ENCODE measurements at places on chromosomes 12 and 14. TPM values are rescaled to one million over a fixed set of nuclear protein-coding genes. Genes with fewer than 3 reads are reported as not detected.
A peak's percentile ranks its signal among the peaks of the same experiment; 100 is the strongest.

GRCh38 chr14:45084946-45085346 lies 1.0 kb downstream of the PRPF39 start:
- no peaks in the 10 kb centered on the region for H3K36me3 ChIP-seq
- H3K4me3 ChIP-seq = peak overlapping the region; percentile 99
- DNase-seq = no peak
- peaks cover 14% of the 10 kb centered on the region for H3K4me1 ChIP-seq

DNA sequence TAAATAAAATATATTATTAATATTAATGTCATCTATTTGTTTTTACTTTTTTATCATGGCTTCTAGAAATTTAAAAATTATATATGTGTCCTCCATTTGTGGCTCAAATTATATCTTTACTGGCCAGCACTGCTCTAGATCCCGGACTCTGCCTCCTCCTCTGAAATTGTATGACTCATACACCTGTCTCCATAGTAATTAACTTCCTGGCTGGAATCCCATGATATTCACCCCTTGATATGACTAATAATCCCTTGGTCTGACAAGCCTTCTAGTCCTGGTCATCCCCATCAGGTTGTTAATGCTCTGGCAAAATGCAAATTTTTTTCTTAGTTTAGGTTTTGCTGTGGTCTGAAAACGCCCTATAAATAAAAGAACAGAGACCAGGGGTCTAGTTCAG lies 116.2 kb downstream of the BMP4 start:
- H3K27ac ChIP-seq = no peak overlapping the region
- no peak for DNase-seq
- H3K4me3 ChIP-seq = no peak overlapping the region
- H3K27me3 ChIP-seq = no peaks in the 10 kb centered on the region
- H3K4me1 ChIP-seq = no peaks in the 10 kb centered on the region

DNA sequence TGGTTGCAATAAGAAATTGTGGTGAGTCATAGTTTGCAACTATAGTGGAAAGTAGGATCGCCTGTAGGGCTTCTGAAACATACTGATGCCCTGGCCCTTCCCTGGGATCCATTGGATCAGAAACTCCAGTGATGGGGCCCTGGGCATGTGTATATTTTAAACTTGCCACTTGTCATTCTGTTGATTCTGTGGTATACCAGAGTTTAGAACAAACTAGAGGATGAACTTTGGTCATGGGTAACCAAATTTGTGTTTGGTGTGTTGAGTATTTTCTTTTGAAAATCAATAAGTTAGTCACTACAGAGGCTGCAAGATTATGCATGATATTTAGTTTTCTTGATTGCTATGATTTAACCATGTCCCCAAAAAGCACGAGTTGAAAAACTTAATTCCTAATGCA lies 142.2 kb downstream of the SLC15A5 start:
- H3K4me3 ChIP-seq = no peak overlapping the region
- DNase-seq = no peak
- no peaks in the 10 kb centered on the region for H3K36me3 ChIP-seq
- H3K4me1 ChIP-seq = no peaks in the 10 kb centered on the region

DNA sequence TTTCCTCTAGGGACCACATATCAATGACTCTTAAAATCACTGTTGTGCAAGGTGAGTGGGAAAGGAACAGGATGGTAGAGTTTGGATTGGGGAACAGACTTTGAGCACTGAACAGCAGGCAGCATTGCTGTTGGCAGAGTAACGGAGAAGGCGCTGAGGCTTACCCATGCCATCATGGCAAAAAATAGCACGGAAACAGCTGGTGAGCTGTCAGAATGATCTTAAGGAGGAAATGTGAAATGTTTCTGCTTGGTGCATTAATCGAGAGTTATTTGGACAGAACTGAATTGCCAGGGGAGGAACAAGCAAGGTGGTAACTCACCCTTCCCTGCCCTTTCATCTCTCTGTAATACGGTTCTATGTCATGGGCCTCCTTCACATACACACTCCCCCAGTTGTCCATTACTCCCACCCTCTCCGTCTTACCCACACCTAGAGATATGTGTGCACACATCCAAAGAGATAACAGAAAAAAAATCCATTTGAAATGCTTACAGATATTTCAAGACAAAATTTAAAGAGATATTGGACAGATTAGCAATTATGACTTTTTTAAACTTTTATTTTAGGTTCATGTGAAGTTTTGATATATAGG lies 572.5 kb downstream of the DIO2 start:
- DNase-seq = no peak
- H3K36me3 ChIP-seq = no peaks in the 10 kb centered on the region
- H3K27ac ChIP-seq = no peak overlapping the region
- H3K4me1 ChIP-seq = no peaks in the 10 kb centered on the region
- no peak overlapping the region for H3K4me3 ChIP-seq

DNA sequence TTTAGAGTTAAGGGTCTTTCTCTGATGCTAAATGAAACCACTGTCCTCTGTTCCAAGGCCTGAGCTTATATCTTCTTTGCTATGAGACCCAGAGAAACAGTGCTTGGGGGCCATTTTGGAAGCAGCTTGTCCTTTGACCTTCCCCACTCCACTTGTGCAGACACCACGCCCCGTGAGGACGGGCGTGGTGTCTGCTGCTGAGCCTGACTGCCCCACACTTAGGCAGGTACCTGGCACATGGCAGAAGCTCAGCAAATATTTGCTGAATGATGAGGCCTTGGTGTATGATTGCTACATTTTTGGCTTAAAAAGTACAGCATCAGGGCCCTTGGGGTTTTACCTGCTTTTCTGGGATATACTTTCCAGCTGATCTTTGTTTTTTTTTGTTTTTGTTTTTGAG lies 69.9 kb downstream of the RASSF3 start:
- H3K36me3 ChIP-seq = peaks cover 10% of the 10 kb centered on the region
- H3K4me3 ChIP-seq = no peak overlapping the region
- H3K27ac ChIP-seq = peak overlapping the region; percentile 35
- peaks cover 51% of the 10 kb centered on the region for H3K4me1 ChIP-seq
- DNase-seq = no peak

DNA sequence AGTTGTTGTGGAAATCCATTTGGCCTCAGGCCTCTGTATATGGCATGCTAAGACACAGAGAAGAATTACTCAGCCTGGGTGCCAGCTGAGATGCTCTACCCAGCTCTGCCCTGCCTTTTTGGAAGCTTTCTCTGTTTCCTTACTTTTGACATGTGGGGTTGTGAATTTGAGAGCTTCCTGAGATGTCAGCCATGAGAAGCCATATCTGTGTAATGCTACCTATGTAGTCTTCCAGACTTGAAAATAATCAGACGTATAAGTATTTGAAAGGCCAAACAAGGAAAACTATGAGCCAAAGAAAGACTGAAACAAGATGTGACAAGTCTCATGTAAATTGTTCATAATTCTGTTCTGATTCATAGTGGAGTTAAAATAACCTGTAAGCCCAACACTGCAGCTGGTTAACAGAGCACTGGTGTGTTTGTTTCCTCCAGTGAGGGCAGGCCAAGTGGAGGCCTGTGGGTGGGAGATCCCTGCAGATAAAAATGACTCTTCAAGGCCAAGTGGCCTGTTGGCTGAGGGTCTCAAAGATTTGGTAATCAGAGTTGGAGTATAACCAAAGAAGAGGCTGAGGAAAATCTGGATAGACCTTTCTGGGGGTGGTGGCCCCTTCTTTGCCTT lies 94.0 kb downstream of the TMX1 start:
- no peaks in the 10 kb centered on the region for H3K27me3 ChIP-seq
- no peaks in the 10 kb centered on the region for H3K36me3 ChIP-seq
- H3K4me1 ChIP-seq = no peaks in the 10 kb centered on the region
- DNase-seq = no peak

- H3K4me1 ChIP-seq = no peaks in the 10 kb centered on the region
- peak overlapping the region; percentile 54 for H3K4me3 ChIP-seq
- no peaks in the 10 kb centered on the region for H3K36me3 ChIP-seq
- DNase-seq = no peak
These were observed 186.7 kb upstream of the NEDD1 start for GRCh38 chr12:96720363-96720705.

DNA sequence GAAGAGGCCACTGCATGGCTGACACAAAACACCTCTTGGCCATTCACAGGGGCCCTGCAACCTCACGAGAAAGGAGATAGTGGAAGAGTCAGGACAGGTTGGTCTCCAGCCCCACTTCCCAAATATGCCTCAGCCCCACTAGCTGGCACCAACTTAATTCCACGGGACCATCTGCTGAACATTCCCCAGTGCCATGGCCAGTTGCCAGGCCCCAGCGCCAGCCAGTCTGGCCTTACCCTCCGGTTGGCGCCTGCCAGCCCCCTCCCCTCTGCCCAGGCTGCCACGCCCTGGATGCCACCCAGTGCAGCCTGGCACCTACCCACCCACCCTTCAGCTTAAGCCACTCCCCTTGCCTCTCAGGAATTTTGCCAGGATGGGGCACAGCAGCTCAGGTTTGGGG lies 21.2 kb upstream of the HSPB8 start:
- no peak overlapping the region for H3K27ac ChIP-seq
- no peaks in the 10 kb centered on the region for H3K27me3 ChIP-seq
- H3K4me3 ChIP-seq = no peak overlapping the region
- H3K4me1 ChIP-seq = no peaks in the 10 kb centered on the region
- H3K36me3 ChIP-seq = no peaks in the 10 kb centered on the region

- DNase-seq = no peak
- H3K36me3 ChIP-seq = peaks cover 5% of the 10 kb centered on the region
- H3K4me1 ChIP-seq = no peaks in the 10 kb centered on the region
- H3K4me3 ChIP-seq = no peak overlapping the region
These were observed 9.8 kb downstream of the GNPNAT1 start for GRCh38 chr14:52781629-52782028.

- no peaks in the 10 kb centered on the region for H3K36me3 ChIP-seq
- peaks cover 15% of the 10 kb centered on the region for H3K4me1 ChIP-seq
- no peaks in the 10 kb centered on the region for H3K27me3 ChIP-seq
- H3K4me3 ChIP-seq = peak overlapping the region; percentile 99
- no peak for DNase-seq
- peak overlapping the region; percentile 93 for H3K27ac ChIP-seq
These were observed 691 bp downstream of the ZFYVE26 start for GRCh38 chr14:67815573-67816225.

DDX23 gene
- polyA plus RNA-seq = 69.1 TPM

MMP19 gene
- polyA plus RNA-seq = not detected

ANP32D gene
- not detected for polyA plus RNA-seq

VWF gene
- not detected for polyA plus RNA-seq

PLEKHD1 gene
- polyA plus RNA-seq = not detected

SRP54 gene
- 123 TPM for polyA plus RNA-seq

TEAD4 gene
- not detected for polyA plus RNA-seq

NGB gene
- not detected for polyA plus RNA-seq

FAR2 gene
- polyA plus RNA-seq = 0.62 TPM

Data from GM12878 (cell line).